Left ventricle myocardium superior (tissue), 1 donor: ENCODE measurements at places on chromosomes 5 and 9.

DNA sequence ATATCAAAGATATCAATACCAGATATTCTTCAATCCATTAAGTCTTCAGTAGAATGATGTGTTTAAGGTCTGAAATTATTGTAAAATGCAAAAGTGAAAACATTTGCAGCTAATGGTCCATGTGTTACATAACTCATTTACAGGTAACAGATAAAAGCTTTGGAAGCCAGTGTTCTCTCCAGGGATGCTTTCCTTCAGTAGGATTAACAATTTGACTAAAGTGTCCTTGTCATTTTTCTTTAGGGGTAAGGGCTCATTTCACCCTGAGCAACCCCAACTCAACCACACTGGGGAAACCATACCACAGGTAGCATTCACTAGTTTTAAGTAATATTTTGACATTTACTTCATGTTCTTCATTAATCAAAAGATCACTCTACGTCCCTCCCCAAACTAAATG lies 12.9 kb downstream of the HNRNPK start:
- no peak for DNase-seq

DNA sequence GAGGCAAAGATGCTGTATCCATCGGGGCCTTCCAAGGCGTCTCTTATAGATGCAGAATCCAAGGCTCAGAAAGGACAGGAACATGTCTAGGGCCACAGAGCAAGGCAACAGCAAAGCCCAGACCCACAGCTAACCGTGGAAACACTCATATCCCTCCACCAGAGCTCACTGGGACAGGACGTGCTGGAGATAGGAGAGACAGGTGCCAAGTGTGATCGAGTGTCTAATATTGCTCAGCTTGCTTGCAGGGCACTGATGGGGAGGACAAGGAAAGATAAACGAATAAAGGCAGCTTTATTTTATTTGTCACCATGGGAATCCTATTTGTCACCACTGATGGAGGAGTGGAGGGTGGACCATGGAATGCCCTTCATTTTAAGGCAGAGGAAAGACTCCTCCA lies 44.0 kb upstream of the AKNA start:
- DNase-seq, result no peak

GRCh38 chr9:114827641-114828302 lies 21.9 kb upstream of the TNFSF15 start:
- no peak for DNase-seq

DNA sequence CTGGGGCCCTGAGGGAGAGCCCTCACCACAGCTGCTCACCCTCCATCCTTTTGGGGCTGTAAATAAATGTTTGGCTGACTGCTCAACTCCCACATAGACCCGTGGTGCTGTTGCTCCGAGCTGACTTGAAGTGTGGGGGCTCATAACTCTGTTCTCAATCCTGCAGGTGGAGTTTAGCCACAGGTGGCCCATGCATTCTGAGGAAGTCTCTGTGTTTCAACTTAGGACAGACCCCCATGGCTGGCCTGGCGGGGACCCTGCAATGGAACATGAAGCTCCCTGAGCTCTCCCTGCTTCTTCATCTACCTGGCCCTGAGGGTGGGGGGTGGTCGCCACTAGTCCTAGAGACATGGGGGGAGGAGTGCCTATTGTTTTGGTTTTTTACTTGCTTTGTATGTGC lies 19.7 kb downstream of the NDUFS6 start:
- no peak for DNase-seq
